Colonic mucosa (tissue), 4 donors: ENCODE measurements at places on chromosomes 12 and 14.

DNA sequence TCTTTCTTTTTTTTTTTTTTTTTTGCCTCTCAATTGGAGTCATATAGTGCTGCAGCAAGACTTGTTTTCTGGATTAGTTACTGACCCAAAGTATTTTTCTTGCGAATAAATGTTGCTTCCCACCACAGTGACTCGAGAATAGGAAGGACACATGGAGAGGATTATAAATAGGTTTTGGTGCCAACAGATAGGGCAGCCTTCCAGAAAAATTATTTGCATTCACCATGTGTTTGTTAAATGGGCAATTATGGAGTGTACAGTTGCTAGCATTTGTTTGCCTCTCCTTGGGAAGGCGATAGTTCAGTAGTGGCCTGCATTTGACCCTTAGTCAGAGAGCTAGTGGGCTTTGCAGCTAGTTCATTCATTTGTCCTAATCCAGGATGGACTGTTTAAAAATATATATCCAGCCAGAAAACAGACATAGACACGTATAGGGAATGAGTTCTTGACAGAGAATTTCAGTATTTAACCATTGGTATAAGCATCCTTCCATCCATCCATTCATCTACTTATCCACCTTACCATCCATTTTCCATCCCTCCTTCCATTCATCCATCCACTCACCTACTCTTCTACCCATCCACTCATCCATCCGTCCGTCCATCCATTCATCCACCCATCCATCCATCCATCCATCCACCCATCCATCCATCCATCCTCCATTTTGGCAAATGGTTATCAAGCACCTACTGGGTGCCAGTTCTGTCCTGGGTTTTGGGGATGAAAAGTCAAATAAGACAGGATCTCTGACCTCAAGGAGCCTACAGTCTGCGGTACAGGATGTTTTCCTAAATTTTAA, 67.5 kb downstream of the CHST11 start:
- H3K4me3 ChIP-seq = no peak overlapping the region
- no peaks in the 10 kb centered on the region for H3K4me1 ChIP-seq

- no peak overlapping the region for H3K27ac ChIP-seq
- no peaks in the 10 kb centered on the region for H3K27me3 ChIP-seq
- H3K4me1 ChIP-seq = no peaks in the 10 kb centered on the region
These were observed 10.8 kb downstream of the ERH start for GRCh38 chr14:69387311-69387710.

- H3K4me1 ChIP-seq = no peaks in the 10 kb centered on the region
- peak; percentile 83 for DNase-seq
- H3K27ac ChIP-seq = no peak overlapping the region
- H3K4me3 ChIP-seq = no peak overlapping the region
- no peaks in the 10 kb centered on the region for H3K27me3 ChIP-seq
These were observed 67.4 kb downstream of the LGMN start for GRCh38 chr14:92680781-92681650.

DNA sequence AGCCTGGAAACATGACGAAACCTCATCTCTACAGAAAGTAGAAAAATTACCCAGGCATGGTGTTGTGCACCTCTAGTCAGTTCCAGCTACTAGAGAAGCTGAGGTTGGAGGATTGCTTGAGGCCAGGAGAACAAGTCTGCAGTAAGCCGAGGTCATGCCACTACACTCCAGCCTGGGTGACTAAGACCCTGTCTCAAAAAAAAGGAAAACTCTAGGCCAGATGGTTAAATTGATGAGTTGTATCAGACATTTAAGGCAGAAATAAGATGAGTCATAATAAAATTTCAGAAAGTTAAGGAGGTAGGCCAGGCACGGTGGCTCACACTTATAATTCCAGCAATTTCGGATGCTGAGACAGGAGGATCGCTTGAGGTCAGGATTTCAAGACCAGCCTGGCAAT, 10.7 kb downstream of the EIF2S1 start:
- no peak overlapping the region for H3K4me3 ChIP-seq
- no peak for DNase-seq
- H3K4me1 ChIP-seq = no peaks in the 10 kb centered on the region
- H3K36me3 ChIP-seq = peaks cover 11% of the 10 kb centered on the region
- H3K27me3 ChIP-seq = no peaks in the 10 kb centered on the region
- H3K27ac ChIP-seq = no peak overlapping the region

- H3K36me3 ChIP-seq = no peaks in the 10 kb centered on the region
- H3K4me1 ChIP-seq = peaks cover 17% of the 10 kb centered on the region
- H3K27ac ChIP-seq = peak overlapping the region; percentile 86
- DNase-seq = peak; percentile 78
- no peaks in the 10 kb centered on the region for H3K27me3 ChIP-seq
These were observed 914 bp upstream of the CCND2 start for GRCh38 chr12:4272424-4273272.

- H3K36me3 ChIP-seq = no peaks in the 10 kb centered on the region
- H3K4me3 ChIP-seq = no peak overlapping the region
- no peaks in the 10 kb centered on the region for H3K4me1 ChIP-seq
- H3K27me3 ChIP-seq = no peaks in the 10 kb centered on the region
These were observed 45.7 kb downstream of the LMO3 start for GRCh38 chr12:16560273-16560672.

- no peaks in the 10 kb centered on the region for H3K4me1 ChIP-seq
- H3K27ac ChIP-seq = peak within 1 kb of the TSS; percentile 42
- no peaks in the 10 kb centered on the region for H3K36me3 ChIP-seq
- H3K4me3 ChIP-seq = peak within 1 kb of the TSS; percentile 90
- no peaks in the 10 kb centered on the region for H3K27me3 ChIP-seq
- DNase-seq = peak; percentile 95
These were observed at the start of gene PLBD2 for GRCh38 chr12:113358381-113359132. TSS of gene PLBD2 (plus strand) at chr12:113358587. CDS start at chr12:113358601, 14 bp downstream.

DNA sequence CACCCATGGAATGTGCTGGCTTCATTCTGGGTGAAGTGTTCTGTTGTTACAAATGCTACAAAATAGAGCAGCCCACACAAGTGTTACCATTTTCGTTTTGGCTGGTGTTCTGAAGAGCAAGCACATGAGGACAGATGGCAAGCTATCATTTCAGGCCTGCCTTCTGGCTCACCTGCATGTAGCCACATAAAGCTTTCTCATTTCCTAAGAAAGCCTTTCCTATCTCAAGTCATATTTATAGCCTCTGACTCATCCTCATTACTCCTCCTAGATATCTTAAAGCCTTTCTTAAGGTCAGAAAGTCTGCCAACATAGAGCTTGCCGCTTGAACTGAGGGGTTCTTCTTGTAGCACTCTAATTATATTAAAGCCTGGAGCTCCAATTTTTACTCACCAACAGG, 89.0 kb downstream of the PTPRR start:
- peak overlapping the region; percentile 16 for H3K27ac ChIP-seq
- no peak for DNase-seq
- no peaks in the 10 kb centered on the region for H3K4me1 ChIP-seq
- no peaks in the 10 kb centered on the region for H3K27me3 ChIP-seq
- no peaks in the 10 kb centered on the region for H3K36me3 ChIP-seq

DNA sequence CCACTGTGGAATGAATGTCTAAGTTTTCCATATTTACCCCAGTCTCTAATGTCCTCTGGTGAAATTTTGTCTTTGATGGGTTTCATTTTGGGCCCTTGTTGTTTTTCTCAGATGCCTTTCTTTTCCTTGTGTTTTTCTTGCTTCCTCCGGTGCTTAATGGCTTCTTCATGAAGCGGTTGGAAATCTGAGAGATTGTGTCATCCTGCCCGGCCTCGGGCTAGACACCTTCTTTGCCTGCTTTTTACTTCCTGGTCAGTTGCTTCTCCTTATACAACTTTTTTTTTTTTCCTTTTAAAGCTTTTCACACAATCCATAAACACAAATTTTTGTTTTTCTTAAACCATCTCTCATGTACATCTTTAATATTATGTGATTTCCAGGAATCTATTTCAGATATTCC, 7.1 kb downstream of the ETV6 start:
- H3K27ac ChIP-seq = no peak overlapping the region
- DNase-seq = no peak
- H3K27me3 ChIP-seq = no peaks in the 10 kb centered on the region
- H3K4me3 ChIP-seq = no peak overlapping the region

GRCh38 chr14:63908667-63909264, 56.0 kb downstream of the SYNE2 start:
- no peak overlapping the region for H3K4me3 ChIP-seq
- H3K4me1 ChIP-seq = no peaks in the 10 kb centered on the region
- H3K27ac ChIP-seq = no peak overlapping the region
- no peaks in the 10 kb centered on the region for H3K27me3 ChIP-seq
- no peak for DNase-seq

DNA sequence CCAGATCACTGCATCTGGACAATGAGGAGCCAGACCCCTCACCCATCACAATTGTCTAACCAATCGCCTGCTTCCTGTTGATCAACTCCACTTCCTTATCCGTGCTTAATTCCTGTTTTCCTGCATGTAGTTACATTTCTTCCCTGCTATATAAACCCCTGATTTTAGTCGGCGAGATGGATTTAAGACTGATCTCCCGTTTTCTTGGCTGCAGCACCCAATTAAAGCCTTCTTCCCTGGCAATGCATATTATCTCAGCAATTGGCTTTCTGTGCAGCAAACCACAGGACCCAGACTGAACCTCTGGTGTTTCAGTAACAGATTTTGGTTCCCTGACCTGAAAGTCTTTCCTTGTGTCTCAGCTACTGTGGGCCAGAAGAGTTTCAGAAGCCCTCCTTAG, 272.3 kb downstream of the IPO8 start:
- H3K36me3 ChIP-seq = no peaks in the 10 kb centered on the region
- no peak for DNase-seq
- H3K27ac ChIP-seq = no peak overlapping the region
- no peaks in the 10 kb centered on the region for H3K27me3 ChIP-seq

DNA sequence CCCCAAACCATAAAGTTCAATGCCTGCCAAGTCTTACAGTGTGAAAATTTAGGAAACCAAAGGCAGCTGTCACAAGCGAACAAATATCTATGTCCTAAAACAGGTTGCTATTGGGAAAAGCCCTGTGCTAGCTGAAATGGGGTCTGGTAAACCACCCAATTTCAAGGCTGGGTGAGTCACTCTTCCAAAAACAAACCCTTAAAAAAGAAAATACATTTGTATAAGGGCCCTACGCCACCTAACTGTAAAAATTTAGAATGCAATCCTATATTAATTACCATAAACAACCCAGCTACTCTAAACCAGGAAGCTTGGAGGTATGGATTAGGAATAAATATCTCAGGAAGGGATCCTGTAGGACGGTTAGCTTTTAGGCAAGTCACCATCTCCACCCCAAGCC, 32.1 kb downstream of the PRMT8 start:
- no peaks in the 10 kb centered on the region for H3K4me1 ChIP-seq
- H3K4me3 ChIP-seq = no peak overlapping the region
- no peak for DNase-seq

- H3K27ac ChIP-seq = peak overlapping the region; percentile 96
- no peaks in the 10 kb centered on the region for H3K36me3 ChIP-seq
- no peaks in the 10 kb centered on the region for H3K27me3 ChIP-seq
- peak; percentile 84 for DNase-seq
- H3K4me1 ChIP-seq = peaks cover 8% of the 10 kb centered on the region
These were observed 604 bp downstream of the ZNF384 start for GRCh38 chr12:6688543-6688998.

GRCh38 chr12:67390273-67390672, 121.1 kb downstream of the CAND1 start:
- no peaks in the 10 kb centered on the region for H3K4me1 ChIP-seq
- H3K27me3 ChIP-seq = no peaks in the 10 kb centered on the region
- no peak overlapping the region for H3K4me3 ChIP-seq
- no peak for DNase-seq
- no peaks in the 10 kb centered on the region for H3K36me3 ChIP-seq

GRCh38 chr12:92973614-92974013, 44.5 kb upstream of the EEA1 start:
- no peak overlapping the region for H3K27ac ChIP-seq
- H3K4me1 ChIP-seq = no peaks in the 10 kb centered on the region
- H3K27me3 ChIP-seq = no peaks in the 10 kb centered on the region
- no peak overlapping the region for H3K4me3 ChIP-seq
- no peak for DNase-seq
- no peaks in the 10 kb centered on the region for H3K36me3 ChIP-seq

DNA sequence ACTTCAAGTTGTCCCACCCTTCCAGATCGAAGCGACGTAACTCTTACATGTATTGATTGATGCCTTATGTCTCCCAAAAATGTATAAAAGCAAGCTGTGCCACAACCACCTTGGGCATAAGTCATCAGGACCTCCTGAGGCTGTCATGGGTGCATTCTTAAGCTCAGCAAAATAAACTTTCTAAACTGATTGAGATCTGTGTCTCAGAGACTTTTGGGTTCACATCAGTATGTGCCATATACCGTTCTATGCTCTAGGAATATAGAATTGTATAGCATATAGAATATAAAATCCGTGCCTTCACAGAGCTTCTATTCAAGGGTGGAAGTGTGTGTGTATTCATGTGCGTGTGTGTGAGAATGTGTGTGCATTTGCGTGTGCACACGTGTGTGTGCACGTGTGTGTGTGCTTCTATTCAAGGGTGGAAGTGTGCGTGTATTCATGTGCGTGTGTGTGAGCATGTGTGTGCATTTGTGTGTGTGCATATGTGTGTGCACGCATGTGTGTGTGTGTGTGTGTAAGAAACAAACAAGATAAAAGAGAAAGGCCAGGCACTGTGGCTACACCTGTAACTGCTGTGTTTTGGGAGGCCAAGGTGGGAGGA, 11.5 kb upstream of the STX2 start:
- no peaks in the 10 kb centered on the region for H3K4me1 ChIP-seq
- no peak for DNase-seq
- no peaks in the 10 kb centered on the region for H3K27me3 ChIP-seq
- no peak overlapping the region for H3K4me3 ChIP-seq
- H3K27ac ChIP-seq = no peak overlapping the region

DNA sequence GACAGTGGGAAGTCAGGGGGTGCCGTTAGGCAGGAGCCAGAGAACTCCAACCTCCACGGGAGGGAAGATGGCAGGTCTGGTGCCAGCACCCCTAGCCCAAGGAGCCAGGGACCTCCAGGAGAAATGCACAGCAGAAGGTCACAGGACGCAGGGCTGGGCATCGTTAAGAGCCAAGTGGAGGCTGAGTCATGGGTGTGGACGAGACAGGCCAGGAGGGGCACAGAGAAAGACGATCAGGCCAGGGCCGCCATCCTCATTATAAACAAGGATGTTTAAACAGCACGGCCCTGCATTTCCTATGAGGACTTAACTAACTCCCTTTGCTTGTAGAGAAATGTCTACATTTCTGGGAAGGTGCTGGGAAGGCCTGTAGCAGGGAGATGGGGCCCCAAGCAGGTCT, 77.9 kb upstream of the FZD10 start:
- H3K4me3 ChIP-seq = no peak overlapping the region
- DNase-seq = no peak
- H3K36me3 ChIP-seq = no peaks in the 10 kb centered on the region
- H3K4me1 ChIP-seq = no peaks in the 10 kb centered on the region
